ENCODE measurements at places on chromosomes 6 and 20.

GRCh38 chr6:50380406-50381098, 330.8 kb upstream of the DEFB112 start:
- no peak for DNase-seq

DNA sequence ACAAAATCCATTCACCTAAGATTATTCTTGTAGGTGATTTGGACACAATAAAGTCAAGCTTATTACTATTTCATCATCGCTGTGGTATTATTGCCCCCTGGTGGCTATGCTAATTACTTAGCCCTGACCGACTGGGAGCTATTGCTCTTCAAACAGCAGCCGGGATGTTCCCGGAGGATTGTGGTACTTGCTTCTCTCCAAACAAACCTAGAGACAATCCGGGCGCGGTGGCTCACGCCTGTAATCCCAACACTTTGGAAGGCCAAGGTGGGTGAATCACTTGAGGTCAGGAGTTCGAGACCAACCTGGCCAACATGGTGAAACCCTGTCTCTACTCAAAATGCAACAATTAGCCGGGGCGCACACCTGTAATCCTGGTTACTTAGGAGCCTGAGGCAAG, 15.4 kb upstream of the STMND1 start:
- DNase-seq: no peak

DNA sequence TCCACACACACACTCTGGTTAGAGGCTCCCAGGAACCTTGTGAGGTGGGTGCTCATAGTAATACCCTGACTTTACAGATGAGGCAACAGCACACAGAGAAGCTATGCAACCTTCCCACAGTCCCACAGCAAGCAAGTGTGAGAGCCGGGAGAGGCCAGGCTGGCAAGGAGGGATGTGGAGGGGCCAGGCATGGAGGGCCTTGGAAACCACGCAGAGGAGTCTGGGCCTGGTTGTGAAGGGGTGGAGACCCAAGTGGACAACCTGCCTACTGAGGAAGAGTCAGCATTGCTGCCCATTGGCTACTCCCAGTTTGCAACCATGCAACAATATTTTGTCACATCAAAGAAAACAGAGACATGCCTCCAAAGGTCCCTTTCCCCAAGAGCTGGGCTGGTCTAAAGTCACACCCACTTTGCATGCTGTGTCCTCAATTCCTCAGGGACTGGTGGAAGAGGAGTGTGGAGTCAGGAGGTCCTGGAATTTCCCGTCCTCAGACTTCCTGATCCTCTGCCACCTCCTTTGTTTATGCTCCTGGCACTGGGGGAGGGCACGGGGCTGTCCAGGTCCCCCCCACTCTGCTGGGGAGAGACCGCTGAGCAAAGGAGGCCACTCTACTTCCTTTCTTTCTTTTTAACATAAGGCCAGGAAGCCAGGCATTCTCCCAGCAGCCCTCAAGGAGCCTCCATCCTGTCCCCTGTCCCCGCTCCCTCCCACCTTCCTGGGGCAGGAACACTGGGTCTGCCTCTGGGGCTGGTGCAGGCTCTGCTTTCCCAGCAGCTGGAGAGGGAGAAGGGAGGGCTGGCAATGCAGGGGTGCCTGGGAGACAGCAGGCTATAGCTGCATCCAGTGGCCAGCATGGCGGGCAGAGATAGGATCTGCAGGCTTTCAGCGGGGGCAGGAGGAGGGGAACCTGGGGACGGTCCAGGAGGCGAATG, 68.3 kb downstream of the NOL4L start:
- no peak for DNase-seq

GRCh38 chr6:53906103-53906502, 111.3 kb downstream of the LRRC1 start:
- DNase-seq: no peak

GRCh38 chr6:26525838-26526237, 12.3 kb upstream of the HMGN4 start:
- DNase-seq: no peak

- no peak for DNase-seq
Observed at GRCh38 chr6:43972179-43972912, 154.9 kb downstream of the MRPL14 start.

DNA sequence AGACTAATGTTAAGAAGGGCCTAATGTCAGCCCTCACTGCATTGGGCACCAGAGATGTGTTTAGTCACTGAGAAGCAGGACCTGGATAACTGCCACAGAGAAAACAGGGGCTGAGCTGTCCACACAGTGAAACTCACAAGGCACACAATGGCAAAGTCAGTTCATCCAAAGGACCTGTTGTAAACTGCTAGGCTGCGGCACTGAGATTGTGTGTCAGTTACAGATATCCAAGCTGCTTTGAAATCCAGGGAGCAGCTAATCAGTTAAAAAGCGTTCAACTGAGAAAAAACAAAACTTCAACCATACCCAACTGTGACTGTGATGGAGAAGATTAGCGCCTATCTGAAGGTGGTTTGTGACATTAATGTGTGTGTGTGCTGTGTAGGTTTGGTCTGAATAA, 27.8 kb upstream of the TMEM14A start:
- DNase-seq: no peak

DNA sequence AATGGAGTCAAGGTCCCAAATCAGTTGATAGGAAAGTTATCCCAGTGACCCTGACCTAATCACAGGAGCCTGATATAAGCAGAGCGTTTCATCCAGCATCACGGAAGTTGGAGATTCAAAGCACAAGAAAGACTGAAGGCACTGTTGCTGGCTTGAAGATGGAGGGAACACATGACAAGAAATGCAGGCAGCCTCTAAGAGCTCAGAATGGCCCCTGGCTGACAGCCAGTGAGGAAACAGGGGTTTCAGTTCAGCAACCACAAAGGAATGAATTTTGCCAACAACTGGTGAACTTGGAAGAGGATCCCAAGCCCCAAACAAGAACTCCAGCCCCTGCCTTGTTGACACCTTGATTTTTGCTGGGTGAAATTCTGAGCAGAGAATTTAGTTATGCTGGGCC, 778.5 kb downstream of the MAFB start:
- no peak for DNase-seq
